ENCODE measurements at places on chromosomes 11 and 22.

DNA sequence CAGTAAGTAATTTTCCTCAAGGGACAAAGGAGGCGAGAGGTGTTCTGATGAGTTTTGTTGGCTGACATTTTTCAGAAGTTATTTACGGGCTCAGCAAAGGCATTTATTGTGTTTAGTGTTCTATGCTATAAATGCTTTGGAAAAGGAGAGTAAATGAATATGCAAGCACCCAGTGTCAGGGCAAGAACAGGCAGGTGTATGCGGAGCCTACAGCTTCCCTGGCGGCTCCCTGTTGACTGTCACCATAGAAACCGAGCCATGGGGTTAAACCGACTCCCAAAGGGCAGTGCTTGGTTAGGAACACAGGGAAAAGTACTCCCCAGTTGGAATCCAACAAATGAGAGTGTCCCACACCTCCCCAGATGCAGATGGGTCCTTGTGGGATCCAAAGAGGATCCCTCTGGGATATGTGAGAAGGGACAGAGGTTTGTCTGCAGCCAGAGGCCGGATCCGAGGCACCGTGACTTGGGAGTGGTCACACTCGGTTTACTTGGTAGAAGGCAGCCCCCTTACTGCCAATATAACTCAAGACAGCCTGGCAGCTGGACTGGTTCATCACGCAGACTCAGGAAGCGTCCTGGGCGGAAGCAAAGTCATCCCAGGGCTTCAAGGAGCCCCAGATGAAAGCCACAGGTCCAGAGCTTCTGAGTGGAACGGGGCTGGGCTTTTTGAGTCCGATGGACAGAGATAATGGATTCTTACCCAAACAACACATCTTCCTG is 329.7 kb downstream of the CTTN start:
- no peak for DNase-seq

DNA sequence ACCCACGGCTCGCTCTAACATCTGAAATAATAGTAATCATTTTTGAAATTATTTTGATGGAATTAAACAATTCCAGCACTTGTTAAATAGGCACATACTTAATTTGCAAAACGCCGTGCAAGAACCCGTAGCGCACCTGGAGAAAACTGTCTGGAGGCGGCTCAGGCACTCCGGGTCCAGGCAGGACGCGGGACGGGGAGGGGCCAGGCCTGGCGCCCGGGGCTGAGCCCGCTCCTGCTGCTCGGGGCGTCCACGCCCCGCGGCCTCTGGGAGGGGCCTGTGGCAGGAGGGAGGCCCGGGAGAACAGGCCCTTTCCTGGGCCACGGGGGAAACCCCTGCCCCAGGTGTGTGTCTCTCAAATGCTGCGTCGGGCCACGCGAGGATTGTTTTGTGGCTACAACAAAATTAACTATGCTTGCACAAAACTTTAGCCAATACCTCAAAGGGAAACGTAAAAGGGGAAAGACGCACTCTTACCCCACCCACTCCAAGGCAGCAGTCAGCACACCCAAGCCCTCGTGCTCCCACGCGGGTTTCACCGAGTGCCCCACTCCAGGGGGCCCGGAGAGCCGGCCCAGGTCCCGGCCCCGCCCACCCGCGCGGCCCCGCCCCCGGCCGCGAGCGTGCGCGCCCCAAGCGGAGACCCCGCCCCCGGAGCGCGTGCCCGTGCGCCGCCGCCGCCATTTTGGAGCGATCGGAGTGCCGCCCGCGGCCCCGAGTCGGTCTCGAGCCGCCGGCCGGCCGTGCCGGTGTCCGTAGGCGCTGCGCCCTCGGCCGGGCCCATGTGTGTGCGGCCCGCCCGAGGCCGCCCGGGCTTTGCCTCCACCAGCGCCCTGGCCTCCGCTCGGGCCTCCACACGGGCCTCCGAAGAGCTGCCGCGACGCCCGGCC is at the start of gene PPP6R2:
TSS of gene PPP6R2 (plus strand) at position 677 of the 890 bp plus-strand sequence. CDS start 50,582 bp downstream, outside the sequence.
- DNase-seq: peak; percentile 84

DNA sequence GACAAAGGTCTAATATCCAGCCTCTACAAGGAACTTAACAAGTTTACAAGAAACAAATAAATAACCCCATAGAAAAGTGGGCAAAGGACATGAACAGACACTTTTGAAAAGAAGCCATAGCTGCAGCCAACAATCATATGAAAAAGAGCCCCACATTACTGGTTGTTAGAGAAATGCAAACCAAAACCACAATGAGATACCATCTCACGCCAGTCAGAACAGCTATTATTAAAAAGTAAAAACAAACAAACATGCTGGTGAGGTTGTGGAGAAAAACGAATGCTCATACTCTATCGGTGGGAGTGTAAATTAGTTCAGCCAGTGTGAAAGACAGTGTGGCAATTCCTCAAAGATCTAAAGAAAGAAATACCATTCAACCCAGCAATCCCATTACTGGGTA is 5.6 kb upstream of the SLC22A25 start:
- DNase-seq: no peak

DNA sequence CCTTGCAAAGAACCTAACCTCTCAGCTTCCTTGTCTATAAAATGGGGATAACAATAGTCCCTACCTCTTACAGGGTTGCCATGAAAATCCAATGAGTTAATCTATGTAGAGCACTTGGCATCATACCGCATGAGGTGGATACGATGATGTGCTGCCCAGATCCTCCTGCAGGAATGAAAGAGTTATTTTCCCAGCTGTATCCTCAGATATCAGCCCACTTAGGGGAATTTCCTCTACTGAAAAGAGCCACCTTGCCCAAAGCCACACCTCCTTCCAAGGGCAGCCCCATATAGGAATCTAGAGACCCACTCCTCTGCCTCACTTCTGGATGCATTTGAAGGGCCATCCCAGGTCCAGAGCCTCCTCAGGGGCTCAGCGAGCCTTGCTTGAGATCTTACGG is 128.4 kb downstream of the CCDC81 start:
- no peak for DNase-seq

DNA sequence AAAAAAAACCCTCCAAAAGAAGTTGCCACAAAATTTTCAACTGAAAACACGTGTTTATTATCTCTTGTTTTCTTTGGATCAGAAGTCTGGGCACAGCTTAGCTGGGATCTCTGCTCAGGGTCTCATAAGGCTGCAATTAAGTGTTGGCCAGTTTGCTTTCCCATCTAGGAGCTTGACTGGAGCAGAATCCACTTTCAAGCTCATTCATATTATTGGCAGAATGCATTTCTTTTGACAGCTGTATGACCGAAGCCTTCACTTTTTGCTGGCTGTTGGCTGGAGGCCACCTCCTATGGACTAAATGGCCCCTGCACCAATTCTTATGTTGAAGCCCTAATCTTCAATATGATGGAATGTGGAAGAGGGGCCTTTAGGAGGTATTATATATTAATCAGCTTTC is 139.6 kb downstream of the DDX10 start:
- no peak for DNase-seq

DNA sequence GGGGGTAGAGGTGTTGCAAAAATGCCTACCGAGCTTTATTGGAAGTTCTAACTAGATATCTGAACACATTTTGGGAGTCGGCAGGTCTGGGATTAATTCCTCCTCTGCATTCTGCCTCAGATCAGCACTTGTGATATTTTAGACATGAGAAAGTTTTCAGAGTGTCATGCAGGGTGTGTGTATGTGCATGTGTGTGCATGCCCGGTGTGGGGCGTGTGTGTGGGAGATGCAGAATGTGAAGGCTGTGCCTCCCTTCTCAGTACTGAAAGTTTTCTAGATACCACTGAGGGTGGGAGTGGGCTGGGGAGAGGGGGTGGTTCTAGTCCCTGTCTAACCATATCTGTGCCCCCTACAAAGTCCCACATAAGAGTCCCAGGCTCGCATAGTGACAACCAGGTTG is 180.0 kb upstream of the NTM start:
- no peak for DNase-seq

GRCh38 chr11:75508051-75508561 is 17.6 kb downstream of the GDPD5 start:
- no peak for DNase-seq

- no peak for DNase-seq
Measured at GRCh38 chr11:23865341-23865975, 631.4 kb upstream of the LUZP2 start.

DNA sequence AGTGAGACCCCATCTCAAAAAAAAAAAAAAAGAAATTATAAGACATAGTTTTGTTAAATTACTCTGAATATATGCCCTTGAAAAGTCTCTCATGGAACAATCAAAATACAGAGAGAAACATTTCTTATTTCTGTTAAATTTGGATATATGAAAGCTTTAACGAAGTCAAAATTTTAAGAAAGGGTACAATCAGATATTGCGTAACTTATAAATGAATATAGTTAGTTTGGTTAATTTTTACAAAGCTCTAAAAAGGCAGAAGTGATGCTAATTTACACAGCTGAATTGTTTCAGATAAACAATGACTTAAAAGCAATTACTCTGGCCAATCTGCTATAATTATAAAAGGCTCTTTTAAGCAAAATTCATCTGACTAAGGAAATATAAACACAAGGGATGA is 611.6 kb upstream of the CCDC179 start:
- DNase-seq: no peak

DNA sequence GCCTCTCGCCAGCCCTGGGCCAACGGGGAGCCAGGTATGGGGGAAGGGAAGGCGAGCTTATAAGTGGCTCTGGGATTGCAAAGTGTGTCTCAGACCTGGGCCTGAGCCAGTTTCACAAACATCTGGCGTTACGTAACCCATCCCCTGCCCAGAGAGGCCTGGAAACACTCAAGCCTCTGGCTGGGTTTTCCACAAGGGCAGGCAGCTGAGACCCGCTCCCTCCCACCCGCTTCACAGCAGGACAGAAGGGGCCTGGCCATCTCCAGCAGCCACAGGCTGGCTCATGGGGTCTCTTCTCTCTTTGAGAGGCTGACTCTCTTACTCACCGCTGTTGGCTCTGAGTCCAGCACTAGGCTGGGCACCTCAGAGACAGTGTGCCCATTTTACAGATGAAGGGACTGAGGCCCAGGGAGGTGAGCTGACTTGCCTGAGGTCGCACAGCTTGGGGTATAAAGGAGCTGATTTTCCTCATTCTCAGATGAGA is 44.5 kb downstream of the TRIOBP start:
- DNase-seq: no peak
